Mesothelial cell of epicardium (in vitro differentiated cells): ENCODE measurements at places on chromosomes 2 and 18.

- no peak for DNase-seq
Observed at GRCh38 chr2:10417551-10418335, 30.4 kb downstream of the ODC1 start.

DNA sequence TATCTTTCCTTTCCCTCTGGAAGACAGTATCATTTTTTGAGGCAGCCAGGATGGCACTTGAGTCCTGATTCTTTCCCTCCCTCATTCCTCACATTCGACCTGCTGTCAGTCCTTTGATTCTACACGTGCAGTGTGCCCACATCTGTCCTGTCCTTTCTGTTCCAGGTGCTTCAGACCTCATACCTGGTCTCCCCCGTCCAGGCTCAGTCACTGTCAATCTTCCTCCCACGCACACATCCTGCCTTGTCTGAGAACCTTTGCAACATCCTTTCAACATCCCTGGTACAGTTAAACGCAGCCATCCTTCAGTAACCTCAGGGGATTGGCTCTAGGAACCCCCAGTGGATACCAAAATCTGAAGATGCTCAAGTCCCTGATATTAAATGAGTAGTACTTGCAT is 10.1 kb downstream of the BCL2 start:
- DNase-seq, result no peak

DNA sequence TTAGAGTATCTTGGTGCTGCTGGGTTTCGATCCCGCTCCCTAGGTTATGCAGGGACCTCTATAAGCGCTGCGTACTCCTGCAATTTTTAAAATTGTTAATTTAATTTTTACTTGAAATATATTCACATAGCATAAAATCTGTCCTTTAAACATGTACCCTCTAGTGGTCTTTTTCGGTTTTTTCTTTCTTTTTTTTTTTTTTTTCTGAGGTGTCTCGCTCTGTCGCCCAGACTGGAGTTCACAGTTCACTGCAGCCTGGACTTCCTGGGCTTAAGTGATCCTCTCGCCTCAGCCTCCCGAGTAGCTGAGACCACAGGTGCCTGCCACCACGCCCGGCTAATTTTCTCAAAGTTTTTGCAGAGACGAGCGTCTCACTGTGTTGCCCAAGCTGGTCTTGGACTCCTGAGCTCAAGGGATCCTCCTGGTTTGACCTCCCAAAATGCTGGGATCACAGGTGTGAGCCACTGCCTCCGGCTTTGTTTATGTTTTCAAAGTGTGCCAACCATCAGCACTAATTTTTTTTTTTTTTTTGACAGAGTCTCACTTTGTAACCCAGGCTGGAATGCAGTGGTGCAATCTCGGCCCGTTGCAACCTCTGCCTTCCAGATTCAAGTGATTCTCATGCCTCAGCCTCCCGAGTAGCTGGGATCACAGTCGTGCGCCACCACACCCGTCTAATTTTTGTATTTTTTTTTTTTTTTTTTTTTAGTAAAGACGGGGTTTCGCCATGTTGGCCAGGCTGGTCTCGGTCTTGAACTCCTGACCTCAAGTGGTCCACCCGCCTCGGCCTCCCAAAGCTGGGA is 585 bp upstream of the MOB1A start:
- no peak for DNase-seq

- DNase-seq, result no peak
Observed at GRCh38 chr2:141109633-141110032, 1021.2 kb downstream of the LRP1B start.

DNA sequence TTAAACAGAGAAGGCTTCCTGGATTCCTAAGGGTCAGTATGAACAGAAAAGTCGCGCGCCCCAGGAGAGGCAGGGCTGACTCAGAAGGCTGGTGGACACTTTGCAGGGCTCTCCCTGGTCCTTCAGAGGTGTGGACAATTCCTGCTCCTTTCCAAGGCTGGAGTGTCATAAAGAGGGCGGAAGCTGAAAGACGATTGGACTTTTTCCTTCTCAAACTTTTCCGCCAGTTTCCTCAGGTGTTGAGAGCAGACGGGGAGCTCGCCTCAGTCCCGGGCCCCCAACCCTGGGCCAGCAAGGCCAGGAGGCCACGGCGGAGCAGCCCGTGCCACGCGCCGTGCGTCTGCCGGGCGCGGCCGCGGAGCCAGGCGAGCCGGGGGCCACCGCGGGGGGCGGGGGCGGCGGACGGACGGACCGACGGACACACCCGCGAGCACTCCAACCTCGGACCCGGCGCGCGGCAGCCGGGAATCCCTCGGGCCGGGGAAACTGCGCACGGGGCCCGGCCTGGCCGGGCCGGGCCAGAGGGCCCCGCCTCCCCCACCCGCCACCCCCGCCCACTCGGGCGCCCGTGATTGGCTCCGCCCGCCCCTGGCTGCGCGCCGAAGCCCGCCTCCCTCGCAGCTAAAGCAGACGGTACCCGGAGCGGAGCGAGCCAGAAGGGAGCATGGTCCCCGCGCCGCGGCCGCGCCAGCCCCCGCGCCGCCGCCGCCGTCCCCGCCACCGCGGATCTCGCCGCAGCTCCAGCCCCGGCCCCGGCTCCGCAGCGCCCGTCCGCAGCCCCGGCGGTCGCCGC is at the start of gene KLHL29:
KLHL29 (plus strand) TSS at position 629 of the 793 bp plus-strand sequence. CDS start 177,018 bp downstream, outside the sequence.
- DNase-seq, result peak; percentile 70

GRCh38 chr18:70600225-70600925 is 311.5 kb downstream of the SOCS6 start:
- DNase-seq, result no peak

GRCh38 chr2:127218812-127219170 is 1.3 kb downstream of the CYP27C1 start:
- peak; percentile 50 for DNase-seq

DNA sequence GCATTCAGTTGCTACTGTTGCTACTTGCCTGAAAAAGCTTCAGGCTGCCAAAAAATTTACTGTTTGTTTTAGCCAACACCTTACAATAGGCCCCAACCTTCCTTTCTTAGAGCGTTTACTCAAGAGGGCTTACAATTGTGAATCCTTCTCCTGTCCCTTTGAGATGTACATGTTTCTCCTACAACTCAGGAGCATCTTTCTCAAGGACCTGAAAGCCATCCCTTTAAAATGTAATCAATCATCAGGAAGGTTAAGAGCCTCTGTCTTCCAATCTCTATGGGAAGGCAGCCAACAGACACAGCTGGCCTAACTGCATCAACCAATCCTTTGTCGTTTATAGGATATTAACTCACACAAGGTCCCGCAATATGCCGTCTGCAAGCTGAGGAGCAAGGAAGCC is 3.4 kb upstream of the IER3IP1 start:
- DNase-seq, result no peak

DNA sequence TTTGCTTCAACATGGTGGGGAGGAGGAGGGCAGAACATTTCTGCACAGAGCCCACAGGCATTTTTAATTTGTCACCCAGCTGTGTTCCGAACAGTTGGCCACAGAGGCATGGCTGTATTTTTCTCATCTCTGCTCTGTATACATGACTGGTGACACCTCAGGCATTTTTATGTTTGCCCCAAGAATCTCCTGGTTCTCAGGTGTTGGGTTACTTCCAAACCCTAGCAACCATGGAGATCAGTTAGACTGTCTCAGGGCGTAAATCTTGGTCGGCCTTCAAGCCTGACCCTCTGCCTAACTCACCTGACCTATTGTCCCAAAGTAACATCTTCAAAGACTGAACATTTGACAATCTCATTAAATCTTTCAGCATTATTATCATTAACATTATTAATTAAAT is 100.0 kb downstream of the ABCA12 start:
- no peak for DNase-seq

GRCh38 chr18:78518805-78519204 is 460.8 kb upstream of the SALL3 start:
- DNase-seq, result no peak

DNA sequence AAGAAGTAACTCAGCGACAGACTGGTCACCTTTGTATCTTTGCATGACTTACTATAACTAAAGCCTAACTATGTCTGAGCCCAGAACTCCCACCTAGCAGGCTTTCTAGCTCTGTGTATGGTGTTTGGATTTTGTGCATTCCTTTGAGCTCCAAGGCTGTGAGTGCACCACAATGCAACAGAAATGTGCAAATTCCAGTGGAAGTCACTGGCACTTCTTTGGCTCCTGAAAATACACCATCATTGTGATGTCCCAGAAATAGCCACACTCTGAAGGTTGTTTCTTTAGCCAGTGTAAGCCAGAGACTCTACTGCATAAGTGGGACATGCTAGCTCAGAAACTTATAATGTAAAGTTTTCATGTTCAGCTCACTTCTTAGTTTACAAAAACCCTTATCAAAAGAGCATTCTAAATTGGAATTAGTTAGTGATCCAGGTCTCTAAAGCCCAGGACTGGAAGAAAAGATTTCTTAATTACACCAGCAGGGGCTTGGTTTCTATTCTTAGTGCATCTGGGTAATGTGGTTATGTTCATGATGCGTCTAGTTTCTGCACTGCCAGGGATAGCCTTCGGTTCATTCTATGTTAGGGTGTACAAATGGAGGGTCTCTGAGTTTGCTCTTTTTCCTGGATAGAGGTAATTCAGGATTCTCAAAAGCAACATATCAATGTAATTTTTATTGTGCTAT is 1239.5 kb upstream of the ZEB2 start:
- no peak for DNase-seq

DNA sequence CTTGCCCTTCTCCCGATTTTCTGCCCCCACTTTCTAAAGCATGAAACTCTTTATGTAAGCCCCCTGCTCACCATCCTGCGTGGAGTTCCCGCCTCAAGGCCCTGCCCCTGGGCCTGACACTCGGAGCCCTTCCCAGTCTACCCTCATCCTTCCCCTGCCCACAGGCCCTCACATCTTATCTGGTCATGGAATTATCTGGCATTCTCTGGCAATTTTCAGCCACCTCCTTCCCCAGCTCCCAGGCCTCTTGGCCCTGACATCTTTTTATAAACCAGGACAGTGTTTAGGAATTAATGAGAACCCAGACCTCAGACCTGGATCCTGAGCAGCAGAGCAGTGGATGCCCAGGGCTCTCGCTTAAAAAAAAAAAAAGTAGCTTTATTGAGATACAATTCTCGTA is 61.7 kb downstream of the BOLA3 start:
- no peak for DNase-seq

DNA sequence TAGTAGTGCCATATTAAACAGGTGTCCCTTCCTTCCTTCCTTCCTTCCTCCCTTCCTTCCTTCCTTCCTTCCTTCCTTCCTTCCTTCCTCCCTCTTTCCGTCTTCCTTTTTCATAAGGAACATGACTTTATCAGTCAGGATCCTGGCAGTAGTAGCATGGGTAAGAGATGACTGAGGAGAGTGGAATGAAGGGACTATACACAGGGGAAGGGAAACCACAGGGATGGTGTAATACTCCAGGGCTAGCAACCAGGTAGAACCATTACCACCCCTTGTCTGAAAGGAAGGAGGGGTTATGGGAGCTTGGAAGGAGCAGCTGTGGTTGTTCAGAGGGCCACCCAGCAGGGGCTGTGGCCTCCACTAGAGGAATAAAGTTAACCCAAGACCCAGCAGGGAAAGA is 23.2 kb upstream of the KDM3A start:
- no peak for DNase-seq

- no peak for DNase-seq
Observed at GRCh38 chr2:129829588-129829987, 149.9 kb upstream of the RAB6C start.

DNA sequence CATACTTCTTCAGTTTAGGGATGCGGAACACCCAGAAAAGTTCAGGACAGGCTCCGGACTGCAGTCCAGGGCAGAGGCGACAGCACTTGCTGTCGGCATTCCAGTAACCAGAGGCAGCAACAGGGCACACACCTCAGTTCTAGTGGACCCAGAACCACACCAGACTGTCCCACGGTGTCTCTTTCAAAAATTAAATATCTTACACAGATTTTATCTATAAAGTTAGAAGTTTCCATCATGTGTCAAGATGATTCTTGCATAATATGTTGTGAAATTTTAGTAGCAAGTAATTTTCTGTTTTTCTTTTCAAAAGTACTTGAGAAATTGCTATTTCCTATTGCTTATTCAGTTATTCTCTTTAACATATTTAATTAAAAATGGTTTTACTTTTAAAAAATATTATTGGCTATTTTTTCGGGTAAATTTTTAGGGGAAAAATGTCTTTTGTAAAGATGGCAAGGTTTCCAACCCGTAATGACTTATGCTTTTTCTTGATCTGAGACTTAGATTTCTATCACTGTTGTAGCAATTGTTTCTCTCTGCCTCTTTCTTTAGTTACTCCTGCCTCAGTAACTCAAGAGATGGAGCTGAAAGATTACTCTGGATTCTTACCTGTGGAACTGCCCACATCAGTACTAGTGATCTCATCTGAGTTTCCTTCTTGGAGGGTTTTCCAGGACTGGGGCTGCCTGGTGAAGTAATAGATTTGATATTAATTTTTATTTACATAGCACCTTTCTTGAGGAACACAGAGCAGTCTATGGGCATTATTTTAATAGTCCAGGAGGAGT is 182.7 kb downstream of the LTBP1 start:
- DNase-seq, result no peak

GRCh38 chr2:74424995-74425406 is 3.5 kb downstream of the WDR54 start:
- no peak for DNase-seq

- no peak for DNase-seq
Observed at GRCh38 chr2:147646818-147647468, 197.9 kb upstream of the ACVR2A start.

- DNase-seq, result no peak
Observed at GRCh38 chr18:45056926-45057325, 376.2 kb downstream of the SETBP1 start.

DNA sequence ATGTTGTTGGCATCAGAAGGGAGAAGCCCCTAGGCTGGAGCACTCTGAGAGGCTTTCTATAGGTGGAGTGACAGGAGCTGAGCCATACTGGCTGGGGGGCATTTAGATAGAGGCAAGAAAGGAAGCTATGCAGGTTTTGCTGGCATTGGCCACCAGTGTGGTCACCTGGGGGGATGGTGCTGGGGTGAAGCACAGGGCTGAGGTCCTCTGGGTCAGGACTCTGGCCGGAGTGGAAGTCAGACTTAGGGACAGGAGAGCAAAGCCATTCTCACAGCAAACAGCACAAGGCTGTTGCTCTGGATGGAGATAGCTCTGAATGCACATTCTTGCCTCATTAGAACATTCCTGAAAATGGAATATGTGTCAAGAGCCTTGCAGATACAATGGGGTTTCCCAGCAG is 47.4 kb downstream of the NTSR2 start:
- no peak for DNase-seq

DNA sequence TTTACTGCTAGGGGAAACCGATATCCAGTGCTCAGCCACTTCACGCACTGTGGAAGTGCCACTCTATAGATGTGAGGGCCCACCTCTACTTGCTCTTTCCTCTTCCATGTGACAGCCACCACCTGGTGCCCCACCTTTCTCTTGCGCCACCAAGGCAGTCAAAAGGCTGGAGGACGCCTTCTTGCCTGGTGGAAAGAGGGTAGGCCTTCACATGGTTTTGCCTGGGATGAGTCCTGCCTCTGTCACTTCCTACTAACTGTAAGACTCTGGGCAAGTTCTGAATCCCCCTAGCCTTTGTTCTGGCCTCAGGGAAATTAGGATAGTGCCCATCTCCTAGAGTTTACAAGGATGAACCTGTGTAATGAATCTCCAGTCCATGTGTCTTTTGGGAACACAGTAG is 66.1 kb upstream of the ODC1 start:
- DNase-seq, result no peak

DNA sequence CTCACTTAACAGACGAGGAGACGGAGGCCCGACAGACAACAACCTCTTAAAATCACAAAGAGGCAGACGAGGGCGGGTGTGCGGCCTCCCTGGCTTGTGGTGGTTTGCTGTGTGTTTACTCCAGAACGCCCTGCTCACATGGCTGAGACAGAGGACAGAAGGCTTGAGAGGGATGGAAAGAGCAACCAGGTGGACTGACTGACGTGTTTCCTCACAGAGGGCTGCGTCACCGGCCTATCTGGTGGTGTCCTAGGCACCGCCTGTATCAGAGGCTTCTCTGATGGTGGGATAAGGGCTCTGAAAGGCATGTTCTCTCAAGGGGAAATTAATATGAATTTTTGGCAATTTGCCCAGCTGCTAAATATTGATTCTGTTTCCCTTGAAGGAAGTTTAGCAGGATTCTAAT is 47.0 kb upstream of the RALBP1 start:
- no peak for DNase-seq
